Hypothalamus (tissue), 51 donors: ENCODE measurements at places on chromosomes 6 and 20.

GRCh38 chr6:97262676-97263075, 20.3 kb downstream of the MMS22L start:
- no peak for DNase-seq

GRCh38 chr6:38604700-38605099, 35.0 kb downstream of the BTBD9 start:
- no peak for DNase-seq

- DNase-seq, result no peak
Measured at GRCh38 chr6:146056506-146056905, 27.6 kb downstream of the GRM1 start.

DNA sequence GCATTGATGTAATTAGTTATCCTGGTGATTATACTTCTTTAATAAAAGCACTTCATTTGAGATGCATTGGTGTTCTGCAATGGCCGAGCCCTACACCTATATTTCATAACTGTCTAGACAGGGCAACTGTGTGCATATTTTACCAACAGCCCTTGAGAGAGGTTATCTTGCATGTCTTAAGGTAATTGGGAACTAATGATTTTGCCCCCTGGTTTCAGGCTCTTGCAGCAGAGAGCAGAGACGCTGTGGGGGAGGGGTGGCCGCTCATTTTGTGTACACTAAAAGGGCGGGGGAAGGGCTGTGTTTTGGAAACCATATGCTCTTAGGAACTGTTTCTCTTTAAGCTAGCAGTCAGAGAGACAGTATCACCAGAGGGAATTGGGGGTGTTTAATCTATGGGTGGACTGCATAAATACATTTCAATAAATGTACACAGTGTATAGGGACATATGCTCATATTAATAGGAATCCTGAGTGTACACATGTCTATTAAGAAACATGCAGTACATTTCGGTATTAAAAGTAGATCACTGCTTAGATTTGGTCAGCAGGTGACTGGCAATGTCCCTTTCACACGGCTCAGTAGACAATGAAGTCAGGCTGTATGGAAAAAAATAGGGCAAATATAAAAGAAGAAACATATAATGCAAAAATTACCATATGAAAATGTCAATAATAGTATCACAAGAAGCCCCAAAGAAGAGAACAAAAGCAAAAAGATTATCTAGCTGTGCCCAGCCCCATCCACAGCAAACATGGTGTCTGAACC, 402.9 kb upstream of the CITED2 start:
- DNase-seq, result no peak

DNA sequence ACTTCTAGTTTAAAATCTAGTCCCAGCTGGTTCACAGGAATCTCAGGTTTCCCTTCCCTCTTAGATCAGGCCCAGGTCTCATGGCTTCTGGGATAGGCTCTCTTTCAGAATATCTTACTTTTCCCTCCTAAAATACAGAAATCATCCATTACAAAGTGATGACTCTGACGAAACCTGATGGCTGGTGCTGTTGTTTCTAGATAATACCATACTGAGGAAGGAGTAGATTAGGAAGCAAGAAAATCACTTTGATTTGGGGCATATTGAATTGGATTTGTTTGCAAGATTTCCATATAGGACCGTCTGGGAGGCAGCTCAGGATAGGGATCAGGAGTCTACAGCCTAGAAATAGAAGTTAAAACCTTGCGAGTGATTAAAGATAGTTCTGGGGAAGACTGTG, 3.6 kb downstream of the ZKSCAN3 start:
- DNase-seq, result no peak

- DNase-seq, result no peak
Measured at GRCh38 chr6:47678739-47679138, 19.6 kb upstream of the ADGRF4 start.

DNA sequence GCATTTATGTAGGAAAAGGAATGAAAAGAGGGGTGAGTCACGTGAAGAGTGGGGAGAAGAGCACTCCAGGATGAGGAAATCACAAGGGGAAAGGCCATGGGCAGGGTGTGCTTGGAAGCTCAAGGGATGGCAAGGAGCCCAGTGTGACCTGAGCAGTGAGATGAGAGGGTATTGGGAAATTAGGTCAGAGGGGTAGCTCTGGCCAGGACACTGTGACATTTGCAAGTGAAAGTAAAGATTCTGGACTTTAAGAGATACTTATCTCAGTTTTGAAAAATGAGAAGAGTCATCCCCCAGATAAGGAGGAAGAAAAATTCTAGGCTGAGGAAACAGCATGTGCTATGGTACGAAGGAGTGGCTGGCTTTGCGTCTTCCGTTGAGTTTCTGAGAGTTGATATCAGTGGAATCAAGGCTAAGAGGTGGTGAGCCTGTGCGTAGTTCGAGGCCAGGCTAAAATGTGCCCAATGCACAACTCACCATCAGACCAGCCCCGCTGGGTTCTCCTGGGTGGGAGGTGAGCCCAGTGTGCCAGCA, 79.9 kb downstream of the GCLC start:
- no peak for DNase-seq

- DNase-seq, result no peak
Measured at GRCh38 chr6:37259191-37259590, 1.2 kb upstream of the TMEM217 start.
